ENCODE measurements at places on chromosomes 11 and 22.

- DNase-seq, result no peak
These were observed 82.6 kb downstream of the LDLRAD3 start for GRCh38 chr11:36026315-36026968.

DNA sequence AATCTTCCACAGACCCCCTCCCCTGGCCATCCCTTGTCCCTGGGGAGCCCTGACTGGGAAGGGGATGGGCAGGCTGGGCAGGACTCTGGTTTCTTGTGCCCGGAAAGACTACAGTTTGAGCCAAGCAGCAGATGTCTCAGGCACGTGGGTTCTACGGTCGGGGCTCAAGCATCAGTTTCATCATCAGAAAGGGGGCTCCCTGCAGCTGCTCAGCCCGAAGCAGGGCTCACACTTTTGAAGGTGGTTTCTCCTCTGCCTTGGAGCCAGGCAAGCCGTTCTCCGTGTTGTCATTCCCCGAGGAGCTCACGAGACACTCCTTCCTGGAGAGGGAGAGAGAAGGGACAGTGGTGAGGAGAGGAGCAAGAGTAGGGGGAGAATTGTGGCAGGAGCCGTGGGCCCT lies 15.8 kb downstream of the SCN4B start:
- no peak for DNase-seq

DNA sequence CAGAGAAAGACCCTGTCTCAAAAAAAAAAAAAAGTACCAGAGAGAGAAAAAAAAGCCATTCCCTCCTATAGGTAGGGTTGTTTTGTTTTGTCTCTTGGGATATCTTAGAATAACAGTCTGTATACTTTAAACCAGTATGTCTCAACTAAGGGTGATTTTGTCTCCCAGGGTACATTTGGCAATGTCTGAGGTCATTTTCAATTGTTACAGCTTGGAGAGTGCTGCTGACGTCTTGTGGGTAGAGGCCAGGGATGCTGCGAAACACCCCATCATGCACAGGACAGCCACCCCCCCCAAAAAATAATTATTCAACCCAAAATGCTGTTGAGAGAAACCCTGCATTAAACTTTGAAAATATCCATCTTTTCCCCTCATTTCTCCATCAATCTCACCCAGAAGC lies 56.1 kb upstream of the CRTAM start:
- DNase-seq, result no peak

DNA sequence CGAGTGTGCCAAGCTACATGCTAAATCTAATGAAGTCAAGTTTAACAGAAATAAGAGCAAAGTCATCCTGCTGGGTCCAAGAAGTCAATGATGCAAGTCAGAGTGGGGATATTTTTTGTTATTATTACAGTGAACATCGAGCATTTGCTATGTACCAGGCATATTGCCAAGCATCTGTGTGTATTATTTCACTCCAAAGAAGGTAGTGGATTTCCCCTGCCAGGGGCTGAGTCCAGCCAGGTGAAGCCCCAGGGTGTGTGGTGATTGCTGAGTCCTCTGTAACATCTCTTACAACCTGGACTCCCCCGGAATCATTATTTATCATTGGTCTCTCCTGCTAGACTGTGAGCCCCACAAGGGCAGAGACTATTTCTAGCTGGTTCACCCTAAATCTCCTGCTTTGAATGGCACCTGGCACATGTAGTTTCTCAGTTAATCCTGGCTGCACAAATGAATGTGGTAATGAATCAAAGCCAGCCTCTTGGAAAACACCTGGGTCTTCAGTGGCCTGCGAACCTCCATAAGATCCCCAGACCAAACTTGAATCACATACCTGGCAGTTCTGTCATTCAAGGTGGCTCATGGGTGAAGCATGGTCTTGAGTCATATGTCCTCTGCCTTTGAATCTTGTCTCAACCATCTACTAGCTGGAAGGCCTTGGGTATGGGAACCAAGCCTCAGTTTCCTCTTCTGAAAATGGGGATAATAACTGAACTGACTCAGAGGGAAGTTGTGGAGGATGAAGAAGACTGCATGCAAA lies 549.2 kb downstream of the MIAT start:
- DNase-seq, result no peak

DNA sequence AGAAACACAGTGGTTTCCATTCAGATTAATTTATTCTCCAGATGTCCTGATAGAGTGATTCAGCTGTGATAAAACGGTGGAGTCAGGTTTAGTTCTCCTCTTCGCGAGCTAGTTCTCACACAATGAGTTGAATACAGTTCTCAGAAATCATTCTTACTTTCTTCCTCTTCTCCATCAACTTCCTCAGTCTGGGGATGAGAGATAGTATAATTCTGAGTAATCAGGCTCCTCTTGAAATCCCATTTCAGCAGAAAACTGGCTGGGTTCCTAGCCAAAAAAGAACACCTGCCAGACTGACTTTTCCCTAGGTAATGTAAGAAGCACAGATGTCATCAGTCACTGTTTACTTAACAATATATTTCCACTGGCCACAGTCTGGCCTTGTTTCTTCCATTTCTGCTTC lies 76.7 kb downstream of the SVIP start:
- DNase-seq, result no peak

DNA sequence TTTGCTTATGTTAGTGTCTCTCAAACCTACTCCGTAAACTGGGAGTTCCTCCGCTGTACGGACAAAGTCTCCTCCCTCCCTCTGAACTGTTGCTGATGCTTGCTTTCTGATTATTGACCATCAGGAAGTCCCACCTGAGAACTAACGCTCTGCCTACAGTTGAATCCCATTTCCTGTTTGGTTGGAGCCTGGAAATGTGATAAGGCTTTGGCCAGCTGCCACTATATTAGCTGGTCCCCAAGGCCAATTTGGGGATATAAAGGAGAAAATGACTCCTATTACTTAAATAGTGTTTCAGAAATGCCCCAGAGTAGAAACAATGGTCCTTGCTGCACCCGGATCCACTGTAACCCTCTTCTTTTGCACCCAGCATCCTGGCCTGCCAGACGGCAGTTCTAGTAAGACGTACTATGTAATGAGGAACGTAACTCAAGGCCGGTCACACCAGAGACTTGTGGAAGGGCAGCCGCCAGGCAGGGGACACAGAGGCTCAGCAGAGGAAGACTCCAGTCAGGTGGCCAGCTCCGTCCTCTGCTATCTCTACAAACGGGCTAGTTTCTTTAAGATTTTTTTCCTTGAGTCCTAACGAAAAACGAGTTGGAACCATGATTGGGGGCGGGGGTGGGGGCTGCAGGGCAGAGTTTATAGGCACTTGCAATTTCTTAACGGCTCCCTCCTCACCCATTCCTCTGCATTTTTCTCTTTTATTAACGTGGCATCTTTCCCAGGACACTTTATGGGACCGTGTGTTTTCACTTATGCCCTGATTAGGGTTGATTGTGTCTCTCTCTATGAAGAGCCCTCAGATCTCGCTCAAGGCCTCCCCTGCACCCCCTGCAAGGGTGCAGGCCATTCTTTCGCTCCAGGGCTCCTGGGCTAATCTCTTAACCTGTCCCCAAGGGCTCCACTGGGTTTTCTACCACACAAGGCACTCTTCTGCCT lies 72.8 kb upstream of the CDON start:
- peak; percentile 58 for DNase-seq

GRCh38 chr11:71418643-71419042 lies 29.6 kb downstream of the DHCR7 start:
- no peak for DNase-seq

DNA sequence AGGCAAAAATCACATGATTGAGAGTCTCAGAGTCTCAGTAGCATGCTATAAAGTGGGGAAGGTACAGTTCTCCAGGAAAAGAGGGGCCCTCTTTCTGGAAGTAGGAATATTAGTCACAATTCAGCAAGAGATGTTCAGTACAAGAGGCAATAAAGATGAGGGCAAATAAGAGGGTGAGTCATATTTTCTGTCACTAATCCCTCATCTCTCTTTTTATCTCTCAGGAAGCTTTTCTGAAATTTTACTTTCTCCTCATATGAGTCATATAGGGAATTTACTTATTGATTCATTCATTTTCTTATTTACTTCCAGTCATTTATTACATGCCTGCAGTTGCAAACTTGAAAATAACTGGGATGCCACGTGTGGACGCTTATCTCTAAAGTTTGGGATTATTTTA lies 3.4 kb upstream of the NXPE1 start:
- DNase-seq, result peak; percentile 48

DNA sequence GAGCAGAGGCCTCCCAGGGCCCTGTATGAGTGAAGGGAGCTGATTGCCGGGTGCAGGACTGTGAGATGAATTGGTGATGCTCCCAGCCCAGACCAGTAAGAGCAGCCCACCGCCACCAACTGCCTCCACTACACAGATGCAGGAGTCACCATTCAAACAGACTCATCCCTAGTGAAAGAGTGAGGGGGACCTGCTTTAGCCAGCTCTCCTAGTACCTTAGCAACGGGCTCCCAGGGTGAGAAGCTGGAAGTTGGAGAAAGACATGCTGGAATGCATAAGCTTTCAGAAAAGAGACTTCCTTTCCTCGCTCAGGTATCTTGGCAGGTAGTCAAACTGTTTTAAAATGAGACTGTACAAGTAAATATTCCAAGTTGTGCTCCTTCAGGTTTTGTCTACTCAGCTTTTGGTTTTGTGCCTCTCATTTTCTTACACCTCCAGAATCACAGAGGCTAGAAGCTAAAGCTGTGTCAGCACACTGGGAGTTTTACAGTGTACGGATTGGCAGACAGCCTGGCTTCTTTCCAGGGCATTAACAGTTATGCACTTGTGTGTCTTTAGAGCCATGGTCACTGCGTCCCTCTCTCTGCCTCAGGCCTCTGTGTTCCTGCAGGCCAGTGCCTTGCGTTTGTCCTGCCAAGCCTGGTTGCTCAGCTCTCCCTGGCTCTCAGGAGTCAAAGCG lies 146.2 kb downstream of the ATXN10 start:
- DNase-seq, result peak; percentile 19

DNA sequence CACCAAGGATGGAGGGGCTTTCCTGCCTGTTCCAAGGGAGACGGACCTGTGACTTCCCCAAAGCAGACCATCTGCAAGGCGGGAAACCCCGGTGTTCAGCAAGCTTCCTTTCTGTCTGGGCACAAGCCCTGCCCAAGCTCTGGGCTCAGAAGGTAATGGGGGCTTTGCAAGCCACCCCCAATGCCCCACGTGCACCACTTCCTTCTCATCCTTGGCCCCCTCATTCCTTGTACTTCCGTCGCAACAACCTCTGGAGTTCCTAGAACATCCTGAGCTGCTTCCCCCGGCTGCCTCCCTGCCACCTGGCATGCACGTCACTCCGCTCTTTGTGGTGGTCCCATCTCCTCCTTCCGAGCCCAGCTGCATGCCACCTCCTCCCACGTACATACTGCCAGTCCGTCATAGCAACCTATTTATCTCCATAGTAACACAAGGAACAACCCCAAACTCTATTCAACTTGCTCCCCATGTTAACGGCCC lies 3.9 kb downstream of the MYEOV start:
- no peak for DNase-seq

Measured in EH (cell line).